ENCODE measurements at places on chromosomes 3 and 15.
A peak's percentile ranks its signal among the peaks of the same experiment; 100 is the strongest.

- DNase-seq, result no peak
Observed at GRCh38 chr15:80442728-80443403, 38.7 kb downstream of the ARNT2 start.

- DNase-seq, result no peak
Observed at GRCh38 chr3:10930666-10931040, 61.9 kb upstream of the SLC6A1 start.

- peak; percentile 74 for DNase-seq
Observed at GRCh38 chr3:56799251-56799882, 2.4 kb downstream of the ARHGEF3 start.

DNA sequence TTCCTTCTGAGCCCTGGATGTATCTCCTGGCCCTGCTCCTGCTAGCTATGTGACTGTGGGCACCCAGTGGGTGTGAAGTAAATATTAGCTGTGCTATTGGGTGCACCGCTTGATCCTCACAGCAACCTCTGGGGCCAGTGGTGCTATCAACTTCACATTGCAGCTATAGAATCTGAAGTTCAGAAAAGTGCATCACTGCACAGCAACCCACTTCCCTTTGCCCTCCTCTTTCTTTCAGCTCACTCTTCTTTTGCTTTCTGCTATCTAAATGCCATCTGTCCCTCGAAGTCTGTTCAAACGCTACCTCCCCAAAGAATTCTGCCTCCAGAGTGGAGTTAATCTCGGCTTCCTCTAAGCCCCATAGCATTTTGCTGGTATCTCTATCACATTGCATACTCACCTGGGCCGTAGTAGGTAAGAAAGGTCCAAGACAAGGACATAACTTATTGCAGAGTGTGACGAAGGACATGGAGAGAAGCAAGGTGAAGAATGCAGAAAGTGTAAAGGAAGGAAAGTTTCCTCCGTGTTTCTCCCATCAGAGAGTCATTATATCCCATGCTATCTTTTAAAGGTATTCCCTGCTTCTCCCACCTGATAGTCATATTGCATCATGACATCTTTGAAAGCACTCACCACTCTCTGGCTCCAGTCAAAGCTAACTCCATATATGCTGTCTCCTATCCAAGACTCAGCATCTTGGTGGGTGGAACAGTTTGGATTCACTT lies 57.1 kb upstream of the BCL6 start:
- no peak for DNase-seq

GRCh38 chr3:127985216-127985615 lies 67.0 kb upstream of the SEC61A1 start:
- no peak for DNase-seq

DNA sequence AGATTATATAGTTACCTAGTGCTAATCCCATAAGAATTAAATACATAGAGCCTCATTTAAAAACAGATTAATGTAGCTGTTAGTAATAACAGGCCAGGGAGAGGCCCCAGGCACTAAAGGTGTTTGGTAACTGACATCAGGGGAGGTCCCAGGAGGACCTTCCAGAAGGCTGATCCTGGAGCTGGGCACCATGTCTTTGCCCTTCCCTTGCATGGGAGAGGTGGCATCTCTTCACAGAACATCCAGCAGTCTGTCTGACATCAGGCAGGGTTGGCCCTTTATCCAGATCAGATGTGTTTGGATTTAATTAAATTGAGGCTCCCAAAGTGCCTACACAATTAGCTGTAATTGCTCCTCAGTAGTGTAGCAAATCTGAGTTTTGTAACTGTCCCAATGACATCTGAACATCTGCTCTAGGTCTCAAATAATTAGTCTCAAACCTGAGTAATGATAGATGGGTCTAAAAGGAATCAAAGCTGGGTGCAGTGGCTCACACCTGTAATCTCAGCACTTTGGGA lies 53.0 kb downstream of the RLBP1 start:
- no peak for DNase-seq

- DNase-seq, result no peak
Observed at GRCh38 chr3:146851665-146852064, 246.5 kb upstream of the PLSCR5 start.

- peak; percentile 92 for DNase-seq
Observed at GRCh38 chr3:190064112-190064511, 56.6 kb downstream of the P3H2 start.

GRCh38 chr3:181728470-181729340 lies 17.0 kb downstream of the SOX2 start:
- no peak for DNase-seq

DNA sequence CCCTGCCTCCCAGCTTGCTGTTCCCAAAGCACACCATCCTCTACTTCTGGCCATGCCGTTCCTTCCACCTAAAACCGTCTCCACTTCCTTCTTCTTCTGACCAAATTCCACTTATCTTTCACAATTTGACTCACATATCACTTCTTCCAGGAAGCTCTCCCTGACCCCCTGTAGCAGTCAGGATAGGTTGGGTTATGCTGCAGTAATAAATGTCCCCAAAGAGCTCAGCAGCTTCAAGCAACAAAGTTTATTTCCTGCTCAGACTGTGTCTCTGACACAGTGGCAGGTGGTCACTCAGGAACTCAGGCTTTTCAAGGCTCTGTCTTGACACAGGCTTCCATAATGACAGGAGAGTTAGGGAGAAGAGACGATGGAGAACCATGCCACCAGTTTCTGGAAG lies 27.4 kb downstream of the SLC6A11 start:
- no peak for DNase-seq

GRCh38 chr3:139329364-139329850 lies 14.4 kb upstream of the MRPS22 start:
- peak; percentile 75 for DNase-seq

DNA sequence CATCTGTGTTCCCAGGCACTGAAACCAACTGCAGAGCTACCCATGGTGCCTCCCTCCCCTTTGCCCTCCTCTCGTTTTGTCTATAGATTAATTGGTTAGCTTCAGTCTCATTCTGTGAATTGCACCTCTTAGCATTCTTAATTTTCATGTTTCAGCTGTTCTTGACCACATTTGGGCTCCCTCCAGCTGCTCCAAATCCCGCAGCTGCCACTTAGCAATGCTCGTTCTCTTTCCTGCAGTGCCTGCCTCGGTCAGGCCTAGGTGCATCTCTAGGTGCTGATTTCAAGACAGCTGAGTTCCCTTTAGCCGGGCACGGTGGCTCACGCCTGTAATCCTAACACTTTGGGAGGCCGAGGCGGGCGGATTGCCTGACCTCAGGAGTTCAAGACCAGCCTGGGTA lies 47.0 kb upstream of the SMAD3 start:
- DNase-seq, result no peak

DNA sequence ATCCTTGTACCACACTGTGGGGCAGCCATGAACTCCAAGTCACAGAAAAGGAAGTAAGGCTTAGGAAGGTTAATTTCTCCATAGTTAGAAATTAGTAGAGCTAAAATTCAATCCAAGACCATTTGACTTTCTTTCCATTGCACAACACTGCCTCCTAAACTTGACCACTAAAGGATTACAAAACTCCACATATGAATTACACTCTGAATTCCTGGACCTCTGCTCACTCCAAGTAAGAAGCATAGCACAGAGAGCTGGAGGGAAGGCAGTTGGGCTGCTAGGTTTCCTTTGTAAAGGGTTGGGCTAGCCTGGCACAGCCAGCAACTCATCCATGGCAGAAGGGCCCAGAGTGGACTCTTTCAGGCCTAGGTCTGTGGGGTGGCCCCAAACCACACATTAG lies 134.4 kb downstream of the MYLK start:
- DNase-seq, result peak; percentile 94

DNA sequence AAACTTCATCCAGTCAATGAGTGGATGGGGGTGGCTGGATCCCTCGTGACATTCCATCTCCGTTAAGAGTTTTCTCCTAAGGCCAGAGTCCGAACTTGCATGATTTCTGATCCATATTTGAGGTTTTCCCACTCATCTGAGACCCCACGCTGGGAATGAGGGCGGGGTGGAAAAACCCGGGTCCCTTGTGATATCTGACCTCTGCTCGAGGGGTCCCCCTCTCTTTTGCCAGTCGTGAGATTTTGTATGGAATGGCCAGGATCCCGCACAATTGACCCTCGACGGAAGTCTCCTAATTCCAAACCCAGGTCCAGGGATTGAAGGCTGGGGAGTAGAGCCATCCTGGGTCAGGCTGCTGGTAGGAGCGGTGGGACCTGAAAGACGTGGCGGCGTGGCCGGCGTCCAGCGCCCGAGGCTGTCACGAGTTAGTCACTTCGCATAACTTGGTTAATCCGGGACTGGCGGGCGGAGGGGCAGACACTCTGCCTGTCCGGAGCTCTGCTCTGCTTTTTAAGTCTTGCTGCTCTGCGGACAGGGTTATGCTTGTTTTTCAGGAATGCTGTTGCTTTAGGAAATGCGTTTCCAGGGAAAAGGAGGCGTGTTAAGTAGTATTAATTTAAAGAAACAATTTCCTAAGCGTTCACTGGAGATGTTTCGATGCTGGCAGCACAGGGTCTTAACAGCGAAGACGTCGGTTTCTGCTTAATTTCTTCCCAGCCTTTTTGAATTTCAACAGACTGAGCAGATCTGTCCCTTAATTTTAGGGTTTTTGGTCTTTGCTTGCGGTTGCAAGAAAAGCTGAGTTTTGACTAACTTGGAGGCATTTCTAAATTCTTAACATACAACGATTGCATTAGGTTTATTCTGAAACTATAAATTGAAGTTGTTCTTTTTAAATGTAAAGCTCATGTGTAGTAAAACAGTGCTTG lies 69.7 kb upstream of the LRRFIP2 start:
- DNase-seq, result peak; percentile 83

GRCh38 chr3:173007079-173007723 lies 133.8 kb downstream of the SPATA16 start:
- DNase-seq, result no peak

GRCh38 chr3:69881051-69881450 lies 118.5 kb upstream of the SAMMSON start:
- DNase-seq, result no peak

- DNase-seq, result peak; percentile 78
Observed at GRCh38 chr3:132629928-132630327, 29.7 kb downstream of the ACAD11 start.

- DNase-seq, result peak; percentile 37
Observed at GRCh38 chr3:127216415-127217261, 23.7 kb downstream of the PRR23E start.

- no peak for DNase-seq
Observed at GRCh38 chr3:16490062-16490619, 23.4 kb downstream of the RFTN1 start.

- DNase-seq, result no peak
Observed at GRCh38 chr3:178663201-178663934, 127.1 kb downstream of the KCNMB2 start.

DNA sequence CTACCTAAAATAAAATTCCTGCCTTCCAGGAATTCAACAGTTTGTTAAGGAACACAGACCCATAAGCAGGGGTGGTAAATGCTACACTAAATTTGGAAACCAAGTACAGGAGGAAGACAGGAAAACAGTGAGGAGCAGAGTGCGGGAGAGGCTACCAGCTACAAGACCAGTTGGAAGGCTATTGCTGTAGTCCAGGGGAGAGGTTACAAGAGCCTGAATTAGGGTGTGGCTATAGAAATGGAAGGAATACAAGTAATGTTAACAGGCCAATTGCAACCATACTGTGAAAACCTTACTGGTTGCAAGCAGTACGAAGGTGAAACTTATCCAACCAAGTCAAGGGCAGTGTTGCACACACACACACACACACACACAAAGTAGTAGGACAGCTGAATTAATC lies 880 bp upstream of the ARMC8 start:
- DNase-seq, result no peak

DNA sequence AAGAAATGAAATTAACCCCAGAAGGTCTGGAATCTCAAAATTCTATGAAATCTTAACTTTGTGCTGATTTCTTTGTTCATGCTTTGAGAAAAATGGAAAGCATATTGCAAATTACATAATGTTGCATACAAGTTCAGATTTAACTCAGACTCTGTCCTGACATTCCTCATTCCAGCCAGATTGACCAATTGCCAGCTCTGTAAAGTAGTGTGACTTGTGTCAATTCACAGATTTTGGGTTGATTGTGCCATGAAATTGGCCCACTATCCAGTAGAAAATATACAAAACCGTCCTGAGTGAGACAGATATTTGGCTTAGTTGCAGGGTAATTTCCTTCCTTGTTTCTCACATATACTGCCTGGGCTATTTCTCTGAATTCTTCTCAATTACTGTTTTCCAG lies 1312.6 kb downstream of the ROBO1 start:
- no peak for DNase-seq

GRCh38 chr3:123444023-123444422 lies 4.9 kb downstream of the ADCY5 start:
- DNase-seq, result no peak

GRCh38 chr3:73409138-73409763 lies 215.5 kb downstream of the PDZRN3 start:
- peak; percentile 89 for DNase-seq

GRCh38 chr15:93241696-93242585 lies 152.9 kb upstream of the RGMA start:
- DNase-seq, result no peak

GRCh38 chr15:66783314-66783713 lies 81.3 kb downstream of the SMAD6 start:
- no peak for DNase-seq

GRCh38 chr3:104133630-104134029 lies 1233.1 kb upstream of the ALCAM start:
- no peak for DNase-seq

DNA sequence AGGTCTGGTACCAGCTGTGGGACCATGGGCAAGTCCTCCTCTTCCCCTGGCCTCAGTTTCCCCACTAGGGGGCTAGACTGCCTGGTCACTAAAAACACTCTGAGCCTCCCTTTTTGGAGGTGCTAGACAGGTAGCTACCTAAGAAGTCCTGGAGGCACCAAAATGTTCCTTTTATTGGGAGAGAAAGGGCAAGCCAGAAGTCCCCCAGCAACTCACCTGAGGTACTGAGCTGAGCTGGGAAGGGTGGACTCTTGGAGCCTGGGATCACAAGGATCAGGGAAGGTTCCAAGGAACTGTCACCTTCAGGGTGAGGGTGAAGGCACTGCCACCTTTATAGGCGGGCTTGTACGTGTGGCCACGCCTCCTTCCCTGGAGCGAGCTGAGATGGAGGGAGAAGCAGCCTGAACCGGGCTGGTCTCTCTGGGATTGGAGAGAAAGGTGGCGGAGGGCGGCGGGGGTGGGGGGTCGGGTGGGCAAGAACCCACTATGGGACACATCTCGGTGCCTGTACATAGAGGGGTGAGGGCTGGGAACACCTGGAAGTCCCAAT lies at the start of gene CYP1A1:
Gene CYP1A1 (minus strand): TSS at position 304 of the 550 bp plus-strand sequence. CDS start 2,431 bp downstream, outside the sequence.
- DNase-seq, result no peak

DNA sequence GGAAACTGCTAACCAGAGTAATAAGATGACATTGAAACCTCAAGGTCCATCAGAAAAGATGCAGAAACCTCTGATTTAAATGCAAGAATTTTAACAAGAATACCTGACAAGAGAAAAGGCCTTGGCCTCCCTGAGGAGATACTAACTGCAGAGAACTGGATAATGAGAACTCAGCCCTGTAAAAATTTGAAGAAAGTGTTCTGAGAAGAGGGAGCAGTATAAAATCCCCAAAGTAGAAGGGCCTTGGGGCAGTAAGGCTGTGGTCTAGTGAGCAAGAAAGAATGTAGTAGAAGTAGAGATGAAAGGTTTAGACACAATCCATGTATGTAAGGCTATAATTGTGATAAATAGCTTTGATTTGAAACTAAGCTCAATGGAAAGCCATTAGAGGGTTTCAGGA lies 394.1 kb downstream of the ZBBX start:
- no peak for DNase-seq

- no peak for DNase-seq
Observed at GRCh38 chr3:105367063-105367405, 325 bp downstream of the ALCAM start.

GRCh38 chr3:156307704-156308103 lies 187.3 kb downstream of the KCNAB1 start:
- peak; percentile 79 for DNase-seq

Data from fibroblast of mammary gland (primary cell).